ENCODE measurements at places on chromosomes 1 and 21.

DNA sequence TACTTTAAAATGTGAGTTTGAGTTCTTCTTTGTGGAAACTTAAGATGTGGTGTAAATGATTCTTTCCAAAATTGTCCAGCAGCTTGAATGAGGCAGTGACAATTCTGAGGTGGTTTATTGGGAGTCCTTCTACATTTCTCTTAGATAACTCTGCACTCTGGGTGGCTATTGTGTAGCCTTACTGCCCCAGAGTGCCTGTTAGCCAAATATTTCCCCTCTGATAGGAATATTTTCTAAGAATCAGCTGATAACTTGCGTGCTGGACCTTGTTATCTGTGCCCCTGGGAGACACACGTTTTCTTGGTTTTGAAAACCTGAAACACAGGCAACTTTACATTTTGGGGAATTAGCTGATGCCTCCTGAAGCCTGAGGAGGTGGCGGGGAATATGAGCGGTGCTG lies 91.6 kb downstream of the CD247 start:
- DNase-seq = no peak

DNA sequence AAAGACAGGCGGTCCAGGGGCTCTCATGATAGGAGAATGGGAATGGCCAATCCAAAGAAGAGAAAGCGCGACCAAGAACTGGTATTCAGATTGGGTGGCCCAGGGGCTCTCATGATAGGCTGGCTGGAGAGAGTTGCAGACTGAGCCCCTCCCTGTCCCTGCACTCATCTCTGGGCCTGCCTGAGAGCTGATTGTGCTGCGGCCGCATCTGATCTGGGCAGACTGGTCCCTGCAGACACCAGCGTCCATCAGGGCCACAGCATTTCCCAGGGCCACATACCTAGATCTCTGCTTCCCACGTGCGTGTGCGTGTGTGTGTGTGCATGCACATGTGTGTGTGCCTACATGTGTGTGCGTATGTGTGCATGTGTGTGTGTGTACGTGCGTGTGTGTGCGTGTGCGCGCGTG lies 30.4 kb upstream of the MAN1C1 start:
- no peak for DNase-seq

DNA sequence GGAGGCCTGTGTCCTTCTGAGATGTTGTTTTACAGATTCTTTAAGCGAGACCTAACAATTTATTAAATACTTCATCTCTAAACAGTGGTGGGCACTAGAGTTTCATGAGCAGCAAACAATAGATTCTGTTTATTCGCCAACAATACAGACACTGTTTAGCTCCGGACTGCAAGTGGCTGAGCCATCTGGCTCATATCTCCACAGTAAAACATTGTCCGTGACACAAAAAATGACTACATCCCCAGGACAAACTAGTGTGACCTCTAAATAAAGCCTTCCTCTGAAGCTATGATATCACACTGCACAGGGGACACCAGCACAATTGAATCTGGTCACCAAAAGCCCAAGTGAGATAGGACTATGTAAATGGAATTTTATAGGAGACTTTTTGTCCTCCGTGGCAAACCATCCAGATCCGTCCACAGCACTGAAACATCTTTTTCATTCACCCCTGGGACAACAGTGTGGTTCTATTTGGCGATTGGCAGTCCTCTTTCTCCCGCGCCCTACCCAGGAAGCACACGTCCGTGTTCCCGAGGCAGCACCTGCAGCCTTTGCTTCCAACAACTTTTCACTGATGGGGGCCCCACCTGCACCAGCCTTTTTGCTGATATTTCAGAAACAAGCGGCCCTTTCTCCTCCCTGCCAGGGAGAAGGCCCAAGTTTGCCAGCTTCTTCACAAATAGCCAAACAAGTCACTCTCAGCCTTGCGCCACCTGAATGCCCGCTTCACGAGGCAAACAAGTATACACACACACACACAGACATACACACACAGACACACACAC lies 47.4 kb downstream of the OLIG1 start:
- no peak for DNase-seq

- no peak for DNase-seq
Measured at GRCh38 chr1:8974551-8974950, 28.9 kb downstream of the CA6 start.

DNA sequence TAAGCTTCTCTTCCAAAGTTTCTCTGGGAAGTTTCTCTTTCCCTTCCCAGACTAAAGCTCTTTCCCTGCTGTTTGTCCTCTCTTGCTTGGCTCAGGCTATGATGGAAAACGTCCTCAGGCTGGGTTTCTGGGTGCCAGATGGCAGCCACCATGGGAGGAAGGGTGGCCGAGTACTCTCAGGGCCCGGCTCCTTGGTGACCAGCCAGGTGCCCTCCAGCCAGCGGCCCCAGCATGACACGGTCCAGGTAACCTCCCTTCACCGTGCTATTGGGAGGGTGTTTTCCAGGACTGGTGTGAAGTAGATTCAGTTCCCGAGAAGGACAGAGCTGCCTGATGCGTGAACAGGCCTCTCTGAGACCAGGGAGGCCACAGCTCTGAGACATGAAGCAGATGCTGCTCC lies 60.3 kb downstream of the KIF26B start:
- no peak for DNase-seq

GRCh38 chr1:168470901-168471431 lies 72.8 kb downstream of the XCL2 start:
- DNase-seq = peak; percentile 20

DNA sequence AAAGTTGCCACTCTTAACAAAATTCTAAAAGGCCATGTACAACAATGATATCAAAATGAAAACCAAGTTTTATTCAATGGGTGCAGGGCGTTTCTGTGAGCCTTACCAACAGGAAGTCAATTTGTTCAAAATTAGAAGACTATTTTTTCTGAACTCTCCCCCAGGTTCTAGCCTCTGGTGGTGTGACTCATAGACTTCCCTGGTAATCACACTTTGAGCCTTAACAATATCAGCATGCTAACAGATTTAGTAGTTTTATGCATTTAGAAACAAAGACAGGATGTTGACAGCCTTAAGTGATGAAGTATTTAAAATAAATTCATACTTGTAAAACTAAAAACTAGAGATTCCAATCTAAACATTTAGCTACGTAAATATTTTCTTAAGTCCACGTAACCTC lies 88.4 kb downstream of the LRRC8C start:
- DNase-seq = peak; percentile 87

DNA sequence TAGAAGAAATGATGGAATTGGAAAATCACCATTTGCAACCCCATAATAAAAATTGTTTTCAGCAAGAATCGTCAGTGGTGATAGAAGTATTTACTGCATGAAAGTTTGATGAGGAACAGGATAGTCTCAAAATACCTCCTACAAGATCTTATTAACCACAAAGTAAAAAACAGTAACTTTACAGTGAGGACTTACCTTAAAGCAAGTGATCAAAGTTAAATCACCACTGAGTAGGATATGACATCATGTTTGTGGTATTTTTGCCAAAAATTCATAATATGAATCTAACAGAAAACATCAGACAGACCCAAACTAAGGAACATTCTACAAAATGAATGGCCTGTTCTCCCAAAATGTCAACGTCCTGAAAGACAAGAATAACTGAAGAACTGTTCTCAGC lies 19.9 kb downstream of the ALDH9A1 start:
- DNase-seq = no peak

GRCh38 chr1:244254467-244254866 lies 197.2 kb downstream of the ADSS2 start:
- DNase-seq = no peak

GRCh38 chr1:13809461-13810159 lies 109.6 kb downstream of the PRDM2 start:
- DNase-seq = no peak

DNA sequence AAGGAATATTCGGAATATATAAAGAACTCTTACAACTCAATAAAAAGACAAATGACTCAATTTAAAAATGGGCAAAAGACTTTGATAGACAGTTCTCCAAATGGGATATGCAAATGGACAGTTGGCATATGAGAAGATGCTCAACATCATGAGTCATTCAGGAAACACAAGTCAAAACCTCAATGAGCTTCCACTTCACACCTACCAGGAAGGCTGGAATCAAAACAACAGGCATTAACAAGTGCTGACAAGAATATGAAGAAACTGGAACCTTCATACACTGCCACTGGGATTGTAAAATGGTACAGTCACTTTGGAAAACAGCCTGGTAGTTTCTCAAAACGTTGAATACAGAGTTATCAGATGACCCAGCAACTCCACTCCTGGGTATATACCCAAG lies 17.2 kb downstream of the PGBD5 start:
- no peak for DNase-seq

DNA sequence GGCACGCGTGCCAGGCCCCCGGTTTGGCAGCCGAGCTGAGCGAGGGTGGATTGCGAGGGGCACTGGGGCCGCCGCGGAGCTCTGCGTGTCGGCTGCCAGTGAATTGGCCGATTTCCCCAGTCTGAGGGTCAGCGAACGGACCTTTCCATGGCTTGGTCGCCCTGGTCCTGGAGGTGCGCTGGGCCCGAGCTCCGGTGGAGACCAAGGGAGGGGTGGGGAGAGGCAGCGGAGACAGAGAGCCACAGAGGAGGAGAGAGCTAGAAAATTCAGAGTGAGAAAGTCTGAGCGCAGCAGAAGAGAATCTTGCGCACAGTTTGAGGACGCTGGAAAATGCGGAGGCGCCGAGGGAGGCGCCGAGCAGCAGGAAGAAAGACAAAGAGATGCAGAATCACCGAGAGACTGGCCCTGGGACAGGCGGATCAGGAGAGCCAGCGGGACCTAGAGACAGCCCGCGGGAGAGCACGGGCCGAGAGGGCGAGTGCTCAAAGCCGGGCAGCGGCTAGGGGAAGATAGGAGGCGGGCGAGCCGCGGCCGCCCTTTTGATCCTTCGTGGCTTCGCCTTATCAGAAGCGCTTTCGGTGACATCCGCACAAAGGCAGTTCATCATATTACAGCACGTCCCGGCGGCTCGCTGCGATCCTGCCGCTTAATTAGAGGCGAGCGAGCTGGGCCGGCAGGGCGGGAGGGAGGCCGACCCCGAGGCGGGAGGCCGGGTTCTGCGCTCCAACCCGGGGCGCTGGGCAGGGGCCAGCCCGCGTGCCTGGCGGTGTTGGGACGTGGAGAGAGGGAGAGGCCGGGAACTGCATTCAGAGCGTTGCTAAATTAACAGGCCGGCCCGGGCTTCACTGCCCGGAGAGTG lies 12.7 kb downstream of the PAX7 start:
- no peak for DNase-seq

DNA sequence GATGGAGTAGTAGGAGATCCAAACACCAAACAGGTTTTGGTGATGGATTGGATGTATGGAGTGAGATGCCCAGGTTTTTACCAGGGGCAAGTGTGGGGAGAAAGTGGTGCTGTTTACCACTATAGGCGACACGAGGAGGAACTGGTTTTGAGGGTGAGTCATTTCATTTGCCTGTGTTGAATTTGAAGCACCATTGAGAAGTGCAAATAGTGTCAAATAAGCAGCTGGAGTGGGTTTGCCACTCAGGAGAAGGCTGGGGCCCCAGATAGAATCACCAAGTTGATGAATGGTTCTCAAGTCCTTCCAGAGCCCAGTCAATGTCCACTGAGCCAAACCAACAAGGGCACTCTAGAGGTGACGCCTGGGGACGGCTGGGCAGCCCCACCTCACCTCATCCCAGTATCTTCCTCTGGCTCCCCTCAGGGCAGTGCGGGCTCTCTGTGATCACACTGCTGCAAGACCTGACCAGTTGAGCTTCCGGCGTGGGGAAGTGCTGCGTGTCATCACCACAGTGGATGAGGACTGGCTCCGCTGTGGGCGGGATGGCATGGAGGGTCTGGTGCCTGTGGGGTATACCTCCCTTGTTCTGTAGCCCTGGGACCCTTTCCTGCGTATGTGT lies 9.4 kb downstream of the RUSC1 start:
- no peak for DNase-seq

GRCh38 chr1:3240524-3241235 lies 171.7 kb downstream of the PRDM16 start:
- no peak for DNase-seq

GRCh38 chr1:4089421-4090175 lies 189.5 kb upstream of the C1orf174 start:
- DNase-seq = no peak

DNA sequence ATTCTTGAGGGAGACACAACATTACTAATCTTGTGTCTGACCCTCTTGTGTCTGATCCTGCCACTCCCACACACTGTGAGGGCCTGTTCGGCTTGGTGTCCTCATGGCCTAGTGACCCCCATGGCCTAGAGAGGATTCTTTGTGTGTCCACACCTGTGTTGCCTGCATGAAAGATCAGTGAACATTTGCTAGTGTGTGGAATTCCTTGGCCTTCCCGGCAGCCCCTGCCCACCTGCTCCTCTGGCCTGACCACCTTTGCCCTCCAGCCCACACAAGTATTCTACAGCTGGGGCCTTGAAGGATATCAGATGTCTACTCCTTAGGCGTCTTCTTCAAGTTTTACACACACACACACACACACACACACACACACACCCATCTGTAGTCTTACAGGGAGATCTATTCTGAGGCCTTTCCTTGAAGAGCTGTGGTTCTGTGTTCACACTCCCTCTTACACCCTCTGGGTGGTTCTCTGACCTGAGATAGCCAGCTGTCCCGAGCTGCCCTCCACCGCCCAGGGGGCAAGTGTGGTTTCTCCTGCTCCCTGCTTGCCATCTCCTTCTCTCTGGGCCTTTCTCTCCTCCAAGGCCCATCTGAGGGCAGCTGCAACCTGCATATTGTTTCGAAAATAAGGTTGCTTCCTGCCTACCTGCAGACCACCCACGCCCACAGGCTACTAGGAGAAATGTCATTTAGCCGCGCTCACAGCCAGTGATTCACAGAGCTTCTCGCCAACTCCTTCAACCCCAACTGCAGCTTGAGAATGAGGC lies 45.4 kb downstream of the CD247 start:
- DNase-seq = no peak

DNA sequence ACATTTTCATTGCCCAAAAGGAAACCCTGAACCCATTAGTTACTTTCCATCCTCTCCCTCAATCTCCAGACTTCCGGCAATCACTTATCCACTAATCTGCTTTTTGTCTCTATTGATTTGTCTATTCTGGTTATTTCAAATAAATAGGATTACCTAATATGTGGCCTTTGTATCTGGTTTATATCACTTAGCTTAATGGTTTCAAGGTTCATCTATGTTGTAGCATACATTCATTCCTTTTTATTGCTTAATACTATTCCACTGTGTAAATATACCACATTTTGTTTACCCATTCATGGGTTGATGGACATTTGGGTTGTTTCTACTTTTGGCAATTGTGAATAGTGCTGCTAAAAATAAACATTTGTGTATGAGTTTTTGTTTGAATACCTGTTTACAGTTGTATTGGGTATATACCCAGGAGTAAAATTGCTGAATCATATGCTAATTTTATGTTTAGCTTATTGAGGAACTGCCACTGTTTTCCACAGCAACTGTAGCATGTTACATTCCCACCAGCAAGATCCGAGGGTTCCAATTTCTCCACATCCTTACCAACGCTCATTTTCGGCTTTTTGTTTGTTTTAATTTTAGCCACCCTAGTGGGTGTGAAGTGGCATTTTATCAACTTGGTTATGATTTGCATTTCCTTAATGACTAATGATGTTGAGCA lies 2.5 kb upstream of the SLC25A44 start:
- DNase-seq = no peak

- DNase-seq = no peak
Measured at GRCh38 chr1:17540255-17541001, 930 bp downstream of the ARHGEF10L start.

- peak; percentile 29 for DNase-seq
Measured at GRCh38 chr1:46098027-46098712, 34.3 kb downstream of the PIK3R3 start.

All from activated CD4-positive, alpha-beta T cell treated with anti-CD3 and anti-CD28 coated beads, Interleukin-2, amount 50 U/mL, for 16 hours (primary cell).